ENCODE measurements at places on chromosomes 4 and X. TPM values are rescaled to one million over a fixed set of nuclear protein-coding genes. Genes with fewer than 3 reads are reported as not detected.

- no peak overlapping the region for H3K27ac ChIP-seq
- peaks cover 3% of the 10 kb centered on the region for H3K4me1 ChIP-seq
- DNase-seq = no peak
- no peaks in the 10 kb centered on the region for H3K27me3 ChIP-seq
These were observed 20.9 kb downstream of the KLB start for GRCh38 chr4:39427520-39428114.

P2RY4 gene
- total RNA-seq = 0.31 TPM

DNA sequence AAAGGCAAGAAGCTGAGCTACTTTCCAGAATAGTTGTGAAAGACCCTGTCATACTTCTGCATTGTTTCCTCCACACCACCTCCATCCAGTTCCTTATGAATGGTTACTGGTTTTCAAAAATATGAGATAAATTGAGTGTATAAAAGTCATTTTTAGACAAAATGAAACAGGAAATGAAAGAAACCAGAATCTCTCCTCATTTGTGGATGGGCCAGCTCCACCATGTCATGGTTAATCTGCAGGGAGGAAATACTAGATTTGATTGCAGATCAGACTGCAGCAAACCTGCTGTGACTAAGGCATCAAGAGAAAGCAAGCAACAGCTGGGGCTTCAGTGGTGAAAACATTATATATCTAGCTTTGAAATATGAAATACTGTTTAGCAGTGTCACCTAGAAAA, 23.8 kb downstream of the F9 start:
- no peaks in the 10 kb centered on the region for H3K27me3 ChIP-seq
- H3K36me3 ChIP-seq = no peaks in the 10 kb centered on the region
- no peak overlapping the region for H3K27ac ChIP-seq
- DNase-seq = no peak
- no peaks in the 10 kb centered on the region for H3K4me1 ChIP-seq

GPC3 gene
- total RNA-seq = 43.0 TPM

PAGE5 gene
- not detected for total RNA-seq

EMCN gene
- 48.1 TPM for total RNA-seq

BTK gene
- 13.9 TPM for total RNA-seq
